ENCODE measurements at places on chromosomes 7 and 10. TPM values are rescaled to one million over a fixed set of nuclear protein-coding genes. Genes with fewer than 3 reads are reported as not detected.

Gene ELOVL3
- not detected for polyA plus RNA-seq

Gene ANKRD2
- polyA plus RNA-seq = not detected

Gene MSMB
- polyA plus RNA-seq = not detected

Gene DKK1
- not detected for polyA plus RNA-seq

Gene RAPGEF5
- 0.11 TPM for polyA plus RNA-seq

Gene C7orf57
- polyA plus RNA-seq = 0.11 TPM

Gene ANKRD61
- not detected for polyA plus RNA-seq

Gene IFT22
- polyA plus RNA-seq = 6.0 TPM

Gene PTN
- polyA plus RNA-seq = not detected

Gene CALML3
- polyA plus RNA-seq = not detected

Gene LIPM
- not detected for polyA plus RNA-seq

Gene PFKFB3
- polyA plus RNA-seq = 3.2 TPM

Gene ANKRD7
- not detected for polyA plus RNA-seq

Gene OR2AE1
- polyA plus RNA-seq = not detected

Gene TUBAL3
- polyA plus RNA-seq = not detected

Gene PRF1
- 5,696 TPM for polyA plus RNA-seq

Gene PDE6C
- polyA plus RNA-seq = not detected

Gene EGFR
- not detected for polyA plus RNA-seq

Gene CAMK2B
- not detected for polyA plus RNA-seq

Gene DMTF1
- polyA plus RNA-seq = 21.7 TPM

Gene LRRD1
- not detected for polyA plus RNA-seq

Gene CALHM2
- polyA plus RNA-seq = 43.3 TPM

Gene ANXA8
- not detected for polyA plus RNA-seq

Gene MMRN2
- polyA plus RNA-seq = not detected

Gene C10orf105
- 0.11 TPM for polyA plus RNA-seq

Gene VGF
- not detected for polyA plus RNA-seq

Gene LAMB4
- not detected for polyA plus RNA-seq

Gene MYL7
- not detected for polyA plus RNA-seq

Gene TMEM270
- not detected for polyA plus RNA-seq

Gene PLEKHA1
- polyA plus RNA-seq = 134 TPM

Gene GNAT3
- not detected for polyA plus RNA-seq

Gene CRYGN
- not detected for polyA plus RNA-seq

Gene SH2D4B
- not detected for polyA plus RNA-seq

Gene CDHR3
- polyA plus RNA-seq = 2.1 TPM

Gene CREB5
- 0.37 TPM for polyA plus RNA-seq

Gene LDB1
- 24.2 TPM for polyA plus RNA-seq

Gene RARRES2
- polyA plus RNA-seq = not detected

Gene C7orf33
- not detected for polyA plus RNA-seq

Gene CYREN
- 34.8 TPM for polyA plus RNA-seq

Gene OR2A5
- not detected for polyA plus RNA-seq

Gene ITIH5
- polyA plus RNA-seq = not detected

Gene NPC1L1
- not detected for polyA plus RNA-seq

Gene AVPI1
- 3.0 TPM for polyA plus RNA-seq

Gene SORBS1
- polyA plus RNA-seq = 1.8 TPM

Gene C10orf62
- polyA plus RNA-seq = not detected

Gene HOXA4
- 0.51 TPM for polyA plus RNA-seq
